Activated CD8-positive, alpha-beta T cell treated with anti-CD3 and anti-CD28 coated beads, Interleukin-2, amount 10 ng/mL, durations not matched to agents 7 days and 5 days (primary cell): ENCODE measurements at places on chromosomes 4 and X. TPM values are rescaled to one million over a fixed set of nuclear protein-coding genes. Genes with fewer than 3 reads are reported as not detected.

WNK3 gene
- total RNA-seq = 0.03 TPM

ADAMTS3 gene
- not detected for total RNA-seq

MAGEA10 gene
- not detected for total RNA-seq

ALAS2 gene
- total RNA-seq = not detected

FOXO4 gene
- 14.2 TPM for total RNA-seq

DNA sequence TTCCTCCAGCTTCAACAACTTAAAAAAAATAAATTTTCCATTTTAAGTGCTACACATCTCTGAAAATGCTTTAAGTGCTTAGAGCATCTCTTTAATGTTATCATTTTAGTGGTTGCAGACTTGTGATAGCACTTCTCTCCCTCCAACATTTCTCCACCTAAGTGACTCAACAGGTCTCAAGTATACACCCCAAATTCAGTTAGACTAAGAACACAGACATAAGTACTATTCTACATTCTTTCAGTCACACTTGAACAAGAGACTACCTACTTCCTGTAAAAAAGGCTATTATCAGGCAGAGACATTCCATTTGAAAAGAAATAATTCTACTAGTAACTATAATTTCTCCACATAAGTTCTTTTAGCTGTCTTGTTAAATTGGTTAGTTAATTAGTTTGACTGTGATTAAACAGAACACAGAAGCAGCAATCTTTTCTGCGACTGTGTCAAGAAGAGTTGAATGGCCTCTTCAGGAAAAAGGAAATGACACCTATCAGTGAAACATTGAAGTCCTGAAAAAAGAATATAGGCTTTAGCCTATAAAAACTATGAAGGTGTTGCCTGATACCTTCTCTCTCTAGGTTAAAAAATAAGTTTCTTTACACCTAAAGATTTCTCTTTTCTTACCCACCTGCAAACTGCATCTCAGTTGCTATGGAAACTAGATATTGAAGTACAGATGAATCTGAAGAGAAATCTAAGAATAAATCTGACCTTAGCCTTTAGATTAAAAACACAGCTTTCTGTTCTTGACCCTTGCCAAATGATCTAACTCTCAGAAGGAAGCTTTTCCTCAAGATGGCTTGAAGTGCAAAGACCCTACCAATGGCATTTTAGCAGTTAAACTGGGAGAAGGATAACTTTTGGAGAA is 18.0 kb downstream of the NAF1 start:
- H3K27ac ChIP-seq = no peak overlapping the region
- no peaks in the 10 kb centered on the region for H3K27me3 ChIP-seq
- no peak overlapping the region for H3K4me3 ChIP-seq
- H3K36me3 ChIP-seq = peaks cover 8% of the 10 kb centered on the region

DNA sequence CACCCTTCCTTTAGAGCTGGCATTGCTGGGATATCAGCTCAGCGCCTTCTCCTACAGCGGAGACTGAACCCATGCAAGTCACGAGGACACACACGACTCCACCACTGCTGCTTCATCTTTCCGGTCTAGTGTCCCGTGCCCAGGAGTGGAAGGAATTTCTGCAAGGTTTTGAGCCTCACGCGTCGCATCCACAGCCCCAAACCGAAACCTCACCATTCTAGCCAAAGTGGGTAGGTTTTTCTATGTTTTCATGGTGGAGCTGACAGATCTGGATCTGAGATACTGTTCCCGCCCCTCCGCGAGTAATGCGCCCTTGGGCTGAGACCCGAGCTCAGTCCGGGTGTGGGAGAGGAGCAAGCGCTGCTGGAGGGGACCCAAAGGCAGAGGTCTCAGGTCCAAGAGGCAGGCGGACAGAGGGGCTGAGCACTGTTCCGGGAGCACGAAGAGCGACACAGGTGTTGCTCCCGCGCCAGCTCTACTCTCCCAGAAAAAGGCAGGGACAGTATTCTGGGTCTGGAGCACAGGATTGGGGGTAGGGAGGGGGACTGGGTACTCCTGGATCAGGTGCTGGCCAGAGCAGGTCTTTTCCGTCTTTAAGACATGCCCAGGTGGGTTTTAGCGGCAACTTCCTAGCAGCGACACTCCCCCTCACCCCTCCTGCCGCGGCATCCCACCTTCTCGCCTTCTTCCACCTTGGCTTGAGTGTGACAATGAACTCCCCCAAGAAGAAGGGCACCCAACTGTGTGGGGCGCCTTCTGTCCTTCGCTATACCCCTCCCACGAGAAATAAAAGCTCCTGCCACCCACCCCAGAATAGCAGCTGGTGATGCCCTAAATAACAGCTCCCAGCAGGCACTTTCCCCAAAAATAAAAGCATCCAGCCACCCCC is 1.8 kb downstream of the EPHA5 start:
- H3K4me1 ChIP-seq = peaks cover 7% of the 10 kb centered on the region
- DNase-seq = no peak
- no peak overlapping the region for H3K4me3 ChIP-seq
- H3K36me3 ChIP-seq = peaks cover 4% of the 10 kb centered on the region

GRCh38 chr4:576245-576821 is at the start of gene TMEM271:
Gene TMEM271, minus strand, starts transcription at chr4:576295. Its CDS starts 233 bp downstream, at chr4:576062.
- peak within 1 kb of the TSS; percentile 67 for H3K27ac ChIP-seq
- H3K4me3 ChIP-seq = peak within 1 kb of the TSS; percentile 49
- peaks cover 57% of the 10 kb centered on the region for H3K27me3 ChIP-seq
- peaks cover 15% of the 10 kb centered on the region for H3K36me3 ChIP-seq
- peaks cover 12% of the 10 kb centered on the region for H3K4me1 ChIP-seq

DNA sequence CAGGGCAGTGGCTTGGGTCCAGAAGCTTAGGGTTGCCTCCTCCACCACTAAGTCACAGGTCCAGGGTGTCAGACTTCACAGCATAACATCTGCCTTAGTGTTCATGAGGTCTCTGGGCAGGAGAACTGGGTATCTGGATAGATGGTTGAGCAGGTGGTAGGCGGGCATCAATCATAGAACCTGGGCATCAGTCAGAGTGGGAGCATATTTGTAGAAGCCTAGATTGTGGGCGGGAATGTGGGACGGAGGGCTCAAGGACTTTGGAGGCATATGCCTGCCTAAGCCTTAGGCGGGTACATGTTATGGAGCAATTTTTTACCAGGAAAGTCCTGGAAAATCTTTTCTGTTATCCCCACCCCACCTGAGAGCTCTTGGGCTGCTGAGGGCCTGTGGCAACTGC is 28.5 kb downstream of the TAF7L start:
- no peaks in the 10 kb centered on the region for H3K27me3 ChIP-seq
- H3K36me3 ChIP-seq = no peaks in the 10 kb centered on the region
- H3K4me3 ChIP-seq = no peak overlapping the region
- no peak for DNase-seq

GRCh38 chr4:118823471-118823870 is 12.5 kb downstream of the SEC24D start:
- H3K4me1 ChIP-seq = peaks cover 8% of the 10 kb centered on the region
- H3K27ac ChIP-seq = no peak overlapping the region
- peaks cover 18% of the 10 kb centered on the region for H3K36me3 ChIP-seq
- H3K4me3 ChIP-seq = no peak overlapping the region
- H3K27me3 ChIP-seq = no peaks in the 10 kb centered on the region
- DNase-seq = no peak
